ENCODE measurements at places on chromosomes 16 and 17.

DNA sequence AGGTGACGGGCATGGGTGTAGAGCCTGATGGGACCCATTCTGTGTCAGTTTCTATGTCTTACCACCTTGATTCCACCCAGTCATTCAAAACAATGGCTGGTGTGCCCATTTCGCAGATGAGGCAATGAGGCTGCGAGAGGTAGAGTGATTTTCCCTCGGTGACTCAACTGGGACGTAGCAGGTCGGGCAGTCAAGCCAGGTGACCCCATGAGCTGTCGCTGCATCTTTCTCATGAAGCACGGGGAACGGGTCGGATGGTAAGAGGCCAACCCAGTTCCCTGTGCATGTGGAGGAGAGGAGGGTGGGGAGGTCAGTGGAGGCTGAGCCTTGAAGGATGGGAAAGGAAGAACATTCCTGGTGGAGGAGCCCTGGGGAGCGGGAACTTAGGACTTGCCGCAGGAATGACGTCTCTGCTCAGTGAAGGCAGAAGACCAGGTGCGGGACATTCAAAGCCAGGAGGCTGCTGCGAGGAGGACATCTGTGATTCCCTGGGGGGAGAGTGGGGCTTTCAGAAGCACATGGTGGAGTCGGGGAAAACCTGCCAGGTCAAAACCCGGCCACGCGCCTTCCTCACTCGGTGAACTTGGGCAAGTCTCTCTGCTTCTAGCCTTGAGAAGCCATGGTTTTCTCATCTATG is 1.1 kb downstream of the IL21R start:
- DNase-seq: no peak

GRCh38 chr17:65797809-65798208 is 236.4 kb upstream of the AXIN2 start:
- no peak for DNase-seq

DNA sequence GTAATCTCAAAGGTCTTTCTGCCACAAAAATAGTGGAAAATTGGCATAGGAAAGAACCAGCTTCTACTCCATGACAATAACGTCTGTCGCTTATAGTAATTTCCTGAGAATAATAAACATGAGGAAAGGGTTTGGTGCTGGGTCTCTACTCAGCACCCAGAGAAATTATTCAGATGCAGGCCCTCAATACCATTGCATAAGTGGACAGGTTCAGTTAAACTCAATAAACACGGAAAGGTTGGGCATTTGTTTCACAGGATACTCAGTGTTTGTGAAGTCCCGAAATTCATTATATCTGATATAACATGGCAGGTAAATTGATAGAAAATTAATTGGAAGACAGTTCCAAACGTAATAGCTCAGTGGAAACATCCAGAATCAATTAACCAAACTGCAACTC is 254.0 kb downstream of the CNTNAP4 start:
- DNase-seq: no peak

GRCh38 chr17:76266244-76266938 is 1.2 kb downstream of the UBALD2 start:
- peak; percentile 40 for DNase-seq

- peak; percentile 76 for DNase-seq
Observed at GRCh38 chr17:77436058-77436442, 295.3 kb downstream of the SEC14L1 start.

GRCh38 chr17:73434154-73434553 is 122.4 kb upstream of the CDC42EP4 start:
- DNase-seq: no peak

- DNase-seq: peak; percentile 99
Observed at GRCh38 chr16:87201052-87201451, 116.1 kb downstream of the C16orf95 start.

DNA sequence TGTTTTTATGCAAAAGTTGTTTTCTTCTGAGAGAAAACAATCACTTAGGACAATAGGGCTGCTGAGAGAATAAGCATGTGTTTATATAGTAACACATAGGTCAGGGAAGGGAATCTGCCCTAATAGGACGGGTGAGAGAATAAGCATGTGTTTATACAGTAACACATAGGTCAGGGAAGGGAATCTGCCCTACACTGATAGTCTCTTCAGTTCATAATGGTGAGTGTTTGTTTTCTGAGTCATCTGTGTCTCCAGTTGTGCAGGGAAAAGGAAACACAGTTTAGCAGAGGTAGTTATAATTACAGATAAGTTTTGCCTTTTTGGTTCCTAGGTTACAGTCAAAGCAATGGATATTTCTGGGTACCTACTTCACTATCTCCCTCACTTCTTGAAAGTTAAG is 252.3 kb upstream of the CA10 start:
- no peak for DNase-seq

Measured in fibroblast of pulmonary artery (primary cell).